ENCODE measurements at places on chromosomes 3 and 15.

- ATAC-seq: no peak
Observed at GRCh38 chr3:43970920-43971319, 270.8 kb upstream of the TOPAZ1 start.

- no peak for ATAC-seq
Observed at GRCh38 chr3:143628971-143629370, 219.3 kb downstream of the SLC9A9 start.

DNA sequence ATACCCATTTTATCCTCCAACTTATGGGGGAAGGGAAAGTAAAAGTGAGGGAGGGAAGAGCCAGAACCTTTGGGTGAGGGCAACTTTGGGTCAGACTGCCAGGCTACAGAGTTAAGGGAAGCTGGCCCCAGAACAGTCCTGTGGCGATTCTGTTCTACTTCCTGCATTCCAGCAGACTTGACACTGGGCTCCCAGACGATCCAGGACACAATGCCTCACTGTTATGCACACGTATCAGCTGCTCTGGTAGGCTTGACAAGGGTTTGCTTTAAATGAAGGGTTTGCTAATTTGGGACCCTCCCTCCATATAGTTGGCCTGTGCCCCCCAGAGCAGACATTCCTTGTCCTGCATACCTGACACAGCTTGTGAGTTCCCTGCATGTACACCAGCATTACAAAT, 10.7 kb downstream of the GORASP1 start:
- ATAC-seq: no peak

GRCh38 chr3:156602424-156602823, 47.5 kb upstream of the SSR3 start:
- ATAC-seq: peak; percentile 84

DNA sequence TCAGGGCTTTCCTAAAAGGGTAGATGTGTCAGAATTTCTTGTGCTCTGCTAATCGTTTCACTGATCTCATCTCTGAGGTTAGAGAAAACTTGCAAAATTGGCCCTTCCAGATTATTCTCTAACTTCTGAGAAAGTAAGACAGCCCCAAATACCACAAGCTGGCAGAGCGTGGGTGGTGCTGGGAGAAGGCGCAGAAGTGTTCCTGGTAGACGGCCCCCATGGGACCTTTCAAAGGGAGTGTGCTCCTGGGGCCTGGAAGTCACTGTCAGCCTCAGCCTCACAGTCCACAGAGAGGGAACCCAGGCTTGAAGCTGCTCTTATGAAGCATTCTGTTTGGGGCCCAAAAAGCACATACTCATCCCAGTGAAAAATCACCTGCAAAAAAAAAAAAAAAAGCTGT, 86.5 kb upstream of the PFN2 start:
- no peak for ATAC-seq

- ATAC-seq: peak; percentile 65
Observed at GRCh38 chr3:114221165-114221880, 16.1 kb downstream of the ZNF80 start.

DNA sequence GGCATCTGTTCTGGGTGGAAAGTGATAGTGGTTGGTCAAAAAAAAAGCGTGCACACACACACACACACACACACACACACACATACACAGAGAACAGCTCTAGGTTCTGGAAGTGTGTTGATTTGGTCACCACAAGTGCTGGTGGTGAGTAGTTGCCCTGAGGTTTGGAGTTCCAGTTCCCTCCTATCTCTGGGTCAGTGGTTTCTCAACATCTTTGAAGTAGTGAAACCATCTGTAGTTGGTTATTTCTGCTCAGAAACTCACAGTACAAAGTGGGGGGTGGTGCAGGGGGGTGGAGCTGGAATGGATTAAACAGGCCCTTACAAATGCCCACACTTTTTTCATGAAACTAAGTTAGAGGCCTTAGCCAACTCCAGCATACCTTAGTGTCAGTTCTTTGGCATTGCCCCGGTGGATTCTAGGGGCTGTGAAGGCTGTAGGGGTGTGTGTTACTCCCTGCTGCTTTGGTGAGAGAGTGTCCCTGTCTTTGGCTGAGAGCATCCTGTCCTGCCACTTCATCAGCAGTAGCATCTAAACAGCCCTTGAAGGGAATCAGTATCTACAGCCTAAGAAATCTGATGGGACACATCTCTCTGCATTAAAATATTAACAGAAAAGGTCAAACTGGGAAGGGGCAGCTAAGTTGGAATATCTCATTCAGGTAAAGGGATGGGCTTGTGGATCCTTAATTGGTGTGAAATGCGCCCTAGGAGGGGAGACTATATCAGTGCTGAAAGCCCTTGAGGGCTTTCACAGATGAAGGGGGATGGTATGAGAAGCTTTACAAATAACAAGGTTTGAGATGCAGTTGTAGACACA, 20.6 kb downstream of the SMAD3 start:
- peak; percentile 74 for ATAC-seq

GRCh38 chr3:10609134-10609533, 103.7 kb upstream of the ATP2B2 start:
- ATAC-seq: no peak

GRCh38 chr3:62589078-62589477, 215.7 kb upstream of the FEZF2 start:
- no peak for ATAC-seq

GRCh38 chr15:64943512-64944225, 32.0 kb downstream of the ANKDD1A start:
- ATAC-seq: no peak

DNA sequence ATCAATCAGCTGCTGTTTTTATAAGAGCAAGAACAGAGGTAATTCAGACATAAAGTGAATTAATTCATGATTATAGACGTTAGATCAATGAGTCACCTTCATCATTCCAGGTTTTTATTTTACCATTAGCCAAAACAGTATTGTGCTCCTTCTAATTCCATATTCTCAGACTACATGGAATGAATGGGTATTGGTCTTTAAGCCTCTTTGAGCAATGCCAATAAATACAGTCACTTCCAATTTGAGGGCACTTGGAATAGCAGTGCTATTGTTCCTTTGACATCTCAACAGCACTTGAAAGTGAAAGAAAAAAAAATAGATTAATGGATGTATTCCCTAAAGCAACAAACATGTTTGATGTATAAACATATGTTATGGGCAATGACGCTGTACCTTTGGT, 830.9 kb upstream of the CFAP20DC start:
- no peak for ATAC-seq

DNA sequence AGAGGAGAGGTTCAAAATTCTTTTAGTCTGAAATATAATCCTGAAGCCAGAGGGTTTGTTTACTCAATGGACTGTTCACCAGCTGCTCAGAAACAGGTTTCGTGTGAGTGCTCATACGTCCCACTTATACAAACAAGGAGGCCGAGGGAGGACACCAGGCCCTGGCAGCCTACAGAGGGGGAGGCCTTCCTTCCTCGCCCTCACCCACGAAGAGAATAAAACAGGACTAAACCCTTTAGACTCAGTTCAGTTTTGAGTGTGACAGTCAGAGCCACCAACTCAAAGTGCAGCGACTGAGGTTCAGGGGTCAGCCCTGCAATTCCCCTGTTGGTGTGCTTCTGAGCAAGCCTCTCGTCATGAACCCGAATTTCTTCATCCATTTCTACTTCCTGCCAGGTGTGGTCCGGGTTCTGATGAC, 17.3 kb downstream of the FAM174B start:
- ATAC-seq: peak; percentile 64

- peak; percentile 95 for ATAC-seq
Observed at GRCh38 chr3:182980204-182981037, at the start of gene DCUN1D1. Gene DCUN1D1 (minus strand): TSS chr3:182980538. CDS start chr3:182980489, 49 bp downstream.

DNA sequence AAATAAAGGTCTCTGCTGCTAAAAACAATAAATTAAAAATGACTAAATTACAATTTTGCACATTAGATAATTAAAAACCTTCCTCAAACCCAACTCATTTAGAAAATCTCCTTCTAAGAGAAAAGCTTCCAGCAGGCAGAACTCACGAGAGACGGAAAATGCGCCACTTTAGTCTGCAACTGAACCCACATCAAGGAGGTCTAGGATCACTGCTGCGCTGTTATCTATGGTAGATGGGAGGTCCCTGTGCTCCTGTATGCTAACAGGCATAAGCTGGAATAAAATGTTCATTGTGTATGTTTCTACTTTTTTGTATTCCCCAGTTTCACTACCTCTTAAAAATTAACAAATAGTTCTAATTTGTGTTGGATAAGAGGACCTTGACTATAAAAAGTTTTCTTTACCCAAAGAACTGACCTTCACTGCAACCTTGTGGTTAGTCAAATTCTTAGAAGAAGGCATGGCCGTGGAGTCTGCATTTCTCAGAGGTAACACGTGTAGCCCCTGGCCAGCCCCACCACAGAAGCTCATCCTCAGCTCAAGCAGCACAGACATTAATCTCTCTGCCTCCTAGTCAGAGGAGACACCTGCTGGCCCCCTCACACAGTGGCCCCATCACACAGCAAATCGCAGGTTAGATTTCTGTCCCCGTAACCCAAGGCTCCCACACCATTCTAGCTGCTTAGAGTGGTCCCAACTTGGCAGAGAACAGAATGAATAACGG, 22.3 kb downstream of the STIMATE start:
- ATAC-seq: no peak

DNA sequence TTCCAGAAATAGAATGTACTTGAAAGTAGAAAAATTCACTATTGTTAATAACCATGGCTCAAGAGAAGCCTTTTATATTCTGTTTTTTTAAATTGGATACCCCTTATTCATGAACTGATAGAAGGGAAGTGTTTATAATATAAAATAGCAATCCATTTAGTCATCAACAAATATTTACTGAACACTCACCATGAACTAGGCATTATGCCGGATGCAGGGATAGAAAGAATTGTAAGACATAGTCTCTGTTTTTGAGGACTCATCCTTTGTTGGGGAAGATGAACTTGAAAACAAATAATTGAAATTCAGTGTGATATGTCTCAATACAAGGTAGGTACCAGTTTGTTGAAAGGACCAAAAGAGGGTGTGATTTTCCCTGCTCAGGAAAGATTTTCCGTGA, 160.9 kb upstream of the SATB1 start:
- no peak for ATAC-seq

- no peak for ATAC-seq
Observed at GRCh38 chr3:169460035-169460434, 203.5 kb downstream of the MECOM start.
